ENCODE measurements at places on chromosomes 6 and 20. TPM values are rescaled to one million over a fixed set of nuclear protein-coding genes. Genes with fewer than 3 reads are reported as not detected.

DNA sequence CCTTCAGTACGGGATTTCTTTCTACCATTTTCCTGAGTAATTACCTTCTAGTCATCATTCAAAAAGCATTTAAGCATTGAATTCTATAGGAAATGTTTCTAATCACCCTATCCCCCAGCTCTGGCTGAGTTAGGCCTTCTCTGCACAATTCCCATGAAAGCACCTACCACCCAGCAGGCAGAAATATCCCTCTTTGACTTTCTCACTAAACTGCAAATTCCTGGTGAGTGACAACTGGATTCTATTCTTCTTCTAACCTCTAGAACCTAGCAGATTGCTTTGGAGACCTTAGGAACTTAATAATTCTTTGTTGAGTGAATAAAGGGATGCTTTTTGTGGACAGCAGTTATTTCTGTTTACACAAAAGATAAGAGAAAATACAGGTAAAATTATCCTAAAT is 328.7 kb downstream of the LAMA2 start:
- DNase-seq, result no peak

DNA sequence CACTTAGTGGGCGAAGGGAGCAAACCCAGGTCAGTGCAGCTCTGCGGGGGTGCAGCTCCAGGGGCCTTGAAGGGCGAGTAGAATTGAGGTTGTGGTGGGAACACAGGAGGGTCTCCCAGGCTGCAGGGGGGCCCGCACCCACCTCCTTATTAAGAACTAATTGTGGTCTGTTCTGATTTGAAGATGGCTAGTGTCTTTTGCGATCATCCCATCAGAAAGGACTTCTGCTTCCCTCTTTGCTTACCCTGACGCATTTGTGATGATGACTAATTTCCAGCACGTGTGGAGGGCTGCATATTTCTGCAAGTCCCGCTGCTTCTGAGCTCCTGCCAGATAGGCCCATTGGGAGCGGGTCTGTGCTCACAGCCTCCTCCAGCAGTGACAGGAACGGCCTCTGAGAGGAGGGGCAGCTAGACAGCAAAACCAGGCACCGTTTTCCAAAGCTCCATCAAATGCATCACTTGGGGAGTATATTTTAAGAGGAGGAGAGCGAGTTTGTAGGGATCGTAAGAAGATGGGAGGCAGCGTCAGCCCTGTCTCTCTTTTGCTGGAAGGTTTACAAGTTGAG is 268.9 kb downstream of the CDH4 start:
- DNase-seq, result no peak

GRCh38 chr6:34284563-34285447 is 36.0 kb upstream of the SMIM29 start:
- no peak for DNase-seq

DNA sequence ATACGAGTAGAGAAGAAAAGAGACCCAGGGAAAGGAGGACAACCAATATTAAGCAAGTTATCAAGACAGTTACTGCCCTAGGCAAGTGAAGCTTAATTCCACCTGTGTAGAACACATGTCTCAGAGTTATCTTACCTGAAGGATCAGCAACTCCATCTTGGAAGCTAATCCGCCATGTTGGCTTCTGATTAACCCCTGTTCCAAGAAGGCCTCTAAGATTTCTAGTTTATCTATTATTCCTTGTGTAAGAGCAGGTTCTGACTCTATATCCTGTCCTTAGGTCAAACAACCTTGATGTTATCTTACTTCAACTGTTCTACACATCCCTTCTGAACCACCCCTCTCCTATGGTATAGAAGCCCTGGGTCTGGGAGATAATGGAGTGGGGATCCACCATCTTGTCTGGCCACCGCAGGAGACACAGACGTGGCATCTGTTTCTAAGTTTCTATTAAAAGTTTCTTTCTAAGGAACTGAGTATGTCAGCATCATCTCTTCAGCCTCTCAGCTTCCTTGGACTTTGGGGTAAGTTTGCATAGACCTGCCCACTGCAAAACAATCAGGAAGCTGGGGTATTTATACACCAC is 27.7 kb upstream of the PTPN1 start:
- DNase-seq, result no peak

GRCh38 chr6:168713839-168714238 is 272.9 kb downstream of the SMOC2 start:
- no peak for DNase-seq

- no peak for DNase-seq
Observed at GRCh38 chr6:148835920-148836441, 89.2 kb downstream of the UST start.

- no peak for DNase-seq
Observed at GRCh38 chr20:15248618-15249395, 911.4 kb upstream of the FLRT3 start.

- no peak for DNase-seq
Observed at GRCh38 chr6:98560841-98561240, 273.5 kb upstream of the POU3F2 start.

GTSF1L gene
- total RNA-seq, result not detected

PRND gene
- total RNA-seq, result not detected

PI16 gene
- 41.9 TPM for total RNA-seq

PRR18 gene
- 0.38 TPM for total RNA-seq

SIRPB2 gene
- total RNA-seq, result 35.0 TPM
